ENCODE measurements at places on chromosomes 3 and 15.

- no peak for DNase-seq
Observed at GRCh38 chr3:10387881-10388609, 67.1 kb upstream of the SEC13 start.

DNA sequence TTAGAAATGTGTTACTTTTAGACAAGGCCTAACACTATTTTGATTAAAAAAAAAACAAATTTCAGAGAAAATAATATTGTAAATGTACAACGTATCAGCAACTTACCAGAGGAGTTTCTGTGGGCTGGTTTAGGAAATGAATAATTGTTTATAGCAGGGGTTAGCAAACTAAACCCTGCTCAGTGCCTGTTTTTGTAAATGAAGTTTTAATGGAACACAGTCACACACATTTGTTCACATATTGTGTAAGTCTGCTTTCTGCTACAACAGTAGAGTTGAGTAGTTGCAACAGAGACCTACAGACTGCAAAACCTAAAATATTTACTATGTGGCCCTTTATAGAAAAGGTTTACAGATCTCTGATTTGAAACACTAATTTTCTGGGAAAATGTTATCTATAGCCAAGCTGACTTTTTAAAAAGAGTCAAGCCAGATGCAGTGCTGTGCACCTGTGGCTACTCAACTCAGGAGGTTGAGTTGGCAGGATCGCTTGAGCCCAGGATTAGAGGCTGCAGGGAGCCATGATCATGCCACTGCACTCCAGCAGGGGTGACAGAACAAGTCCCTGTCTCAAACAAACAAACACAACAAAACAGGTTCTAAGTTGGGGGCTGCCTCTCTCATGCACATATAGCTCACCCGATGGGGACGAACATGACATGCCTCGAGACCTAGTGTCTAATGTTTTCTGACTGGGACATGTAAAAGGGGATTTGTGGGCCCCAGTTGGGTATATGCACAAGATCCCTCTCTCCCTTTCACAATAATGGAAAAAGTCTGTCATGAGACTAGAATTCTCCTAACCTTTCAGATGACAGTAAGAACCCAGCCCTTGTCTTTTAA, 182.5 kb downstream of the TNIK start:
- DNase-seq, result no peak

GRCh38 chr3:122516846-122517360, 2.2 kb upstream of the KPNA1 start:
- no peak for DNase-seq

GRCh38 chr15:28987337-28987736, 101.6 kb downstream of the APBA2 start:
- DNase-seq, result no peak

- DNase-seq, result no peak
Observed at GRCh38 chr15:68997050-68997449, 17.4 kb upstream of the NOX5 start.

DNA sequence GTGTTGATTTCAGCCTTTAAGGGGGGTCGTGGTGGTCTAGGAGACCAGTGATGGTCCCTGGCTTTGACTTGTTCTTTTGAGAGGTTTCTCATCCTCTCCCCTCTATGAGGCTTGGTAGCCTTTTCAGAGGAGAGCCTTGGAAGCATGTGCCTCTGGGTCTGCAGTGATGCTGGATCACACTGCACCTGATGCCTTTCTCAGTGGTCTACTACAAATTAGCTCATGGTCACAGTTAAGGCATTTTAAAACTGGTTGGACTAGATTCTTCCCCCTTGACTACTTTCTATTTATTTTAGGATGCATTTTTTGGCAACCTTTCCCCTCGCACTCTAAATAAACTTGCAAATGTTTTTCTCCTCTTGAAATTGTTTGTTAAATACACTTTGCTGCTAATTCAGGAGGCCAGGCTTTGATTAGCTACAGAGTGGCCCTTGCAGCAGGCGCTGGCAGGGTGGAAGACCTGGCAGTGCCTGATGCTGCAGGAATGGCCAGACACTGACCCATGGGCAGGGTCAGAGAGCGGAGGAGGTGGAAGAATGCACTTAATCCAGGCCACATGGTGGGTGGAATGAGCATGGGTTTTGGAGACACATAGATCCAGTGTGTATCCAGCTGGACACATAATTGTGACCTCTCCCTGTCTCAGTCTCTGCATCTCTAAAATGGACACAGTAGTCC, 318.8 kb upstream of the CTDSPL start:
- no peak for DNase-seq

DNA sequence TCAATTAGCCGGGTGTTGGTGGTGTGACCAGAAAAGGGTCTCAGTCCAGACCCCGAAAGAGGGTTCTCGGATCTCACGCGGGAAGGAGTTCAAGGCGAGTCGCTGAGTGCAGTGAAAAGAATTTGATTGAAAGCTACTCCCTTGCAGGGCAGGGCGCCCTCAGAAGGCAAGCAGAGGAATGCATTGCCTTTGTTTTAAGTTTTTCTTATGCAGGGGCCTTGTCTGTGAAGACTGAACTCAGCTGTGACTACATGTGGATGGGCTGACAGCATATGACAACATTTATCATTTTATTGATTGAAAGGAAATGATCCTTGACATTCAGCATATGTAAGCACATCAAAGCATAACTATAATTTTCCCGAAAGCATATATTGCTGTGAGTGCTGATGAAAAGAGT, 11.8 kb downstream of the CPN2 start:
- no peak for DNase-seq

GRCh38 chr3:10766049-10766705, 49.9 kb upstream of the SLC6A11 start:
- DNase-seq, result no peak

DNA sequence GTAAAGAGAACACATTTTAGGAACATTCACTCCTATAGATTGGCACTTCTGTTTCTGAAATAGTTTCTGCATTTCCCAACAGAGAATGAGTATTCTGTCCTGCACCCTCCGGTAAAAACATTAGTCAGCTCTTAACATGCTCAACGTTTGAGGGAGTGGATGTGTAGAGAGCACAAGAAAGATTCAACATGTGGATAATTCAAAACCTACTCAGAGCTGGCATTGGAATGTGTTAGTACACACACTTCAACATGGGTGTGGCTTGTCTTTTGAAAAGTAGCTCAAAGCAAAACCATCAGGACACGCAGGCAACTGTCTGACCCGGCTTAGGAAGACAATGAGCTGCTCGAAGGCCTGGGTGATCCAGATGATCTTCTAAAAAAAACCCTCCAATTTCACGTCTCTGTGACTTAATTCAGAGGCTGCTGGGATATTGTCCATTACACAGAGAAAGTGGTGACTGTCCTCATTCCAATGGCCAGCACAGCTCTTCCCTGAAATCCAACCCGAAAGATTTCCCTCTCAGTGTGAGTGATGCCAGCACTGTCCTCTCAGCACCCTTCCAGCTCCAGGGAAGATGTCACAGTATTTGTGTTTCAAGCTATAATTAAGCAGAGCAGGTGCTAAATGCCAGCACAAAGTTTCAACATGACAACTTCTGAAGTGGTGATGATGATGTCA, 18.1 kb downstream of the FBN1 start:
- no peak for DNase-seq

GRCh38 chr3:114451561-114452018, 157.8 kb downstream of the TIGIT start:
- no peak for DNase-seq

GRCh38 chr15:58472821-58473581, 41.2 kb downstream of the LIPC start:
- DNase-seq, result no peak

DNA sequence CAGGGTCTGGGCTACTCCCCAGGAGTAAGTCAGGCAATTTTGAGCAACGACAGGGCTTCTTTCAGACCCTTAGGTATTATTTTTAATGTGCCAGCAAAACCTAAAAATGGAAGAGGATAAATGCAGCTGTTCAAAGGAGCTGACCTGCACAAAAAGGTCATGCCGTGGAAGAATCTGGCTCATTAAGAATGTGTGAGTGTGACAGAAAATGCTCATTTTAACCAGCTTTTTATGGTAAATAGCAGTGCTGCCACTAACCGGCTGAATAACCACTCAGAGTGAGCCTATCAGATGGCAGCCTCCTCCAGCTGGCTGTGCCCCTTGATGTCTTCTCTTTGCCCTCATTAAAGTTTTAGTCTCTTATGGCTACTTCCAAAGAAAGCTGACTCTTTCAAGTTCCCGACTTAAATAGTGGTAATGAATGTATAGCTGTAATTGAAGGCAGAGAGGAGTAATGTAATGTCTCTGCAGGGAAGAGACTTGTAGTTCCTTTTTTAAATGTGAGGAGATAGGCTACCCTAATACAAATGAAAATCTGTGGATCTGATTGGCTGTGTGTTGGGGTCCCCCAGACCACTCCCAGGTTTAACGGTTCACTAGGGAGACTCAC, 9.5 kb upstream of the FSTL1 start:
- DNase-seq, result no peak

- no peak for DNase-seq
Observed at GRCh38 chr3:184496933-184497332, 64.7 kb upstream of the EPHB3 start.

- DNase-seq, result no peak
Observed at GRCh38 chr3:78822726-78823125, 945.1 kb downstream of the ROBO1 start.

DNA sequence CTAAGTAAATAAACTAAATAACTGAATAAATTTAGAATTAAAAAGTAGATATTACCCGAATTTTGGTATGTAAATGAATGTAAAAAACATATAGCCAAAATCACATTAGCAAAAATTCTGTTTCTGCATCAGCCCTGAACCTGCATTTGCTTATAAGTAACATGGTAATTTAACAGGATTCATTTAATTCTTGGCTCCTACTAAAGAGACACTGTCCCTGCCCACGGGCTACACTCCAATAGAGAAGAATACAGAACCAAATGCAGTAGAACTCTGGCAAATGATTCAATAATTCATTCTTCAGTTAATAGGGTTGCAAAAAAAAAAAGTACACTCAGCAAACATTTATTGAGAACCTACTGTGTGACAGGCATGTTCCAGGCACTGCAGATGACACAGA, 20.8 kb upstream of the CNBP start:
- no peak for DNase-seq

GRCh38 chr3:12963231-12963896, 109.9 kb downstream of the IQSEC1 start:
- no peak for DNase-seq

- DNase-seq, result peak; percentile 48
Observed at GRCh38 chr15:52095597-52096262, 16.8 kb downstream of the BCL2L10 start.

DNA sequence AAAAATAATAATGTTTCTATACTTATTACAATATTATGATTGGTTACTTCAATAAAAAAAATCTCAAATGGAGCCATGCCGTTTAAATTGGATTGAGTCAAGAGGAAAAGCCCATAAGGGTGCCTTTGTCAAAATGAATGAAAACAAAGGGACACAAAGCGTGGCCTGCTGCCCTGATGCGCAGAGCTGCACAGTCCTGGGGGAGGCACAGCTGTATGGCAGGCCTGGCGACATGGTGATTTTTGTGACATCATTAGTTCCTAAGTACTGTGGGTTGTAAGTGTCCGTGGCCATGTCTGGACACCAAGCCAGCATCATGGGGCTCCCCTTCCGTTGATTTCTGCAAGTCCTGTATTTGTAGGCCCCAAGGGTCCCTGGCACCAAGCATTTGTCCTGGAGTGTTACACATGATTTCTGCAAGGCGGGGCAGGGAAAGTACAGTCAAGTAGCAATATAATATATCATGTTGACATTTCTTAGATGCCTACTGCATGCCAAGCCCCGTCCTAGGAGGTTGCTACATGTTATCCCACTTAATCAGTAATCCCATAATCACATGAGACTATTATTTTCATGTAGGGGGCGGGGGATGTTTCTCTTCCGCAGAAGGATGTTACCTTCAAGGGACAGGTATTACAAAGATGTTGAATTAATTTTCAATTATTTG, 59.7 kb downstream of the GHSR start:
- no peak for DNase-seq

DNA sequence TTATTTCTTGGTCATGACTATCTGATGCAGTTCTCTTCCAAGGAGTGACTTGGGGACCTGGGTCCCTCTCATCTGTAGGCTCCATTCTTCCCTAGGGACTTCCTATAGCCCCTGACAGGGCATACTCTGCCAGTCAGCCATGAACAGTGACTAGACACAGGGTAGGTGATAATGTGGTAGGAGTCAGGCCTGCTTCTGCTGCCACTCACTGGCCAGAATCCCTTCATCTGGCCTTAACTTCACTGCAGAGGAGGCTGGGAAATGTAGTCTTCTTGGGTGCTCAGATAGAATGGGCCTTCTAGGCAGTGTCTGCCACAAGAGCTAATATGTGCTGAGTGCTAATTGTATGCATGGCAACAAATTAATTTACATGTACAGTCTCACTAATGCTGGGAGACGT, 84.5 kb downstream of the CACNA2D3 start:
- DNase-seq, result no peak

- DNase-seq, result no peak
Observed at GRCh38 chr3:30302027-30302426, 304.4 kb upstream of the TGFBR2 start.

GRCh38 chr3:104291437-104291851, 1075.3 kb upstream of the ALCAM start:
- no peak for DNase-seq

DNA sequence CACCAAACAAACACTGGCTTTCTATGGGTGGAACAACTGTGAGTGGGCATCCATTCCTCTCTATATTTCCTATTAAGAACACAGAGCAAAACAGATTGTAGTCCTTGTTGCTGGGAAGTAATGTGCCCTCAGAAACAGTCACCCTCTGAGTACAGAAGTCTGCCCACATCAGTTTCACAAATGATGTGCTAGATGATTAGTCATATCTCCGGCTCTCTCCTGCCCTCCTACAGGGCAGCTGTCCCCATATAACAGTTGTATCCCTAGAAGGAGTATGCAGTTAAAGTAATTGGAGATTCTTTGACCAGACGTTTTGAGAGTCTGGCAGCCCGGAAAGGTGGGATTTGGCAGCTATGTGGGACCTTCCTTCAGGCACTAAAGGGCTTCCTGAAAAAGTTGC, 159.9 kb downstream of the APBA2 start:
- DNase-seq, result peak; percentile 5

DNA sequence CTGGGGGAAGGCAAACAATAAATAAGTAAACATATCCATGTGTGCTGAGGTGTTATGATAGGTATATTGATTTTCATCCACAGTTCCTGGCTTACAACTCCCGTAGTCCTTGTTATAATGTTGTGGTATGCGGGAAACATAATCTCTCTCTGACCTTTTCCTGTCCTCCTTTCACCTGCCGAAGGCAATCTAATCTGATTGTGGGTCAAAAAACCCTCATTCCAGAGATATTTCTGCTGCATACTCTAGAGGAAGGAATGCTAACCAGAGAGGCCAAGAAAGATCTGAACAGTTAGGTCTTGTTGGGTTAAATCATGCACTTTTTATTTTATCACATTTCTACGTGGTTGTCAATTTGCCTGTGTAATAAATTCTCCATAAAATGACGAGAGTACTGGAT, 383.6 kb upstream of the SEMA6D start:
- DNase-seq, result no peak

GRCh38 chr3:46129588-46130272, 78.4 kb downstream of the CCR1 start:
- DNase-seq, result no peak

DNA sequence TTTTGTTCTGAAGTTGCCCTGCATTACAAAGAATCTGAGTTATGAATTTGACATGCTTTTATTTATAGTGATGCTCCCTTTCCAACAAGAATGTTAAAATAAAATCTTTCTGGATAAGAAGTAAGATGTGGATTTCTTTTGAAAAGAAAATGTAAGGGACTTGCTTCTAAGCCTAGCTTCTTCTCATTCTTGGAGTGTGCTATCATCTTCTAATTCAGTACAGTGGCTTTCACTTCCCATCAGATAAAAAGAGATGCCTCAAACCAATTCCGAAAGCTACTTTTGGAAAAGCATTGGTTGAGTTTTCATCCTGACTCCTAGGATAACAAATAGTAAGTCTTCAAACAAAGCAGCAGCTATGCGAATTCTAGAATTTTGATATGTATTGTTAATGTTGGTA, 197.0 kb upstream of the ZPLD1 start:
- DNase-seq, result no peak

Data from inflammatory macrophage treated with lipopolysaccharide for 1 hour (primary cell).